ENCODE measurements at places on chromosomes 5 and 9.

GRCh38 chr5:148875205-148875875 lies 48.9 kb downstream of the ADRB2 start:
- DNase-seq, result no peak

DNA sequence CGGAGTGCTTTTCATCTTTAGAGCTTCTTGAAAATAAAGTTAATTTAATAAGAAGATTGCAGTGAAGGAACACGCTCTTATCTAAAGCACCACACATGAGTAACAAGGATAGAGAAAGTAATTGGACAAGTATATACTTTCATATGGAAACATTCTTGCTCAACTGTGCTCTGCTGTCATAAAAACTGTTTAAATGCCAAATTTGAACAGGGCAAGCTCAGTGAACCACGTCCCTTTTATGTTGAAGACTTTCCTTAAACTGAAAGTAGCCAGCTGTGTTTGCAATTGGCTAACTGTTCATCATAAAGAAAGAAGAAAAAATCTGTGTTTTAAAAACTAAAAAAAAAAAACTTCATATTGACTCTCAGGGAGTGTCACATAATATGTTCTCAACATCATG lies 1610.7 kb upstream of the C9orf72 start:
- no peak for DNase-seq

- no peak for DNase-seq
Measured at GRCh38 chr5:142945321-142945720, 175.1 kb downstream of the ARHGAP26 start.

DNA sequence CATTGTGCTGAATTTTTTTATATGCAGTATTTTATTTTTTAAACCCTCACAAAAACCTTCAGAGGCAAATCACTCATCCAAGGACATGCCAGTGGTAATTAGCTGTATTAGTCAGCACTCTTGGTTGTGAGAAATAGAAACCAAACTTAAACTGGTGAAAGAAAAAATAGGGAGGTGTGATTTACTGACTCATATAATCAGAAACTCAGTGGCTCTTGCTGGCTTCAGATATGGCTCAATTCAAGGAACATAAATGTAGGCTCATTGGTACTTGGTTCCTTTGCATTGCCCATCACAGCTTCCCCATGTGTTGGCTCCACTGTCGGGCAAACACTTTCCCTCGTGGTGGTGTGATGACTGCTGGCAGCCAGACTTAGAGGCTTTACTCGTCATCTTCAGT lies 497.2 kb downstream of the MAT2B start:
- no peak for DNase-seq

DNA sequence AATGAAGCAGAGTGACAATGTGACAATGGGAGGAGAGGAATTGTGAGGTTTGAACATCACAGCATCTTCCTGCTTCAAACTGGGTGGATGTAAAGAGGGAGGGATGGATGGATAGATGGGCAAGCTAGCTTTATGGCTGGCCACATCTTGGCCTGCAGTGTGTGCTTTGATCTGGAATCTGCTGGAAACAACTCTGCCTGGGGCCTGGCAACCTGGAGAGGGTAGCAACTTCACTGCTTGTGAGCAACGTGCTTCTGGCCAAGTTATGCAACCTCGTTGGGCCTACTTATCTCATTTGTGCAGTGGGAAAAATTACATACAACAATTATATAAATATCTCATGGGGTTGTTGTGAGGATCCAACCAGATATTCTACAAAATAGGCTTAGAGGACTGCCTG lies 5.3 kb downstream of the IL9 start:
- DNase-seq, result no peak

Measured in eye (tissue), 1 donor.